ENCODE measurements at places on chromosomes 1 and 21.

GRCh38 chr1:224106568-224107281 is 7.2 kb upstream of the FBXO28 start:
- peak; percentile 0 for DNase-seq

- DNase-seq, result no peak
Measured at GRCh38 chr1:194548071-194548470, 1361.7 kb upstream of the B3GALT2 start.

DNA sequence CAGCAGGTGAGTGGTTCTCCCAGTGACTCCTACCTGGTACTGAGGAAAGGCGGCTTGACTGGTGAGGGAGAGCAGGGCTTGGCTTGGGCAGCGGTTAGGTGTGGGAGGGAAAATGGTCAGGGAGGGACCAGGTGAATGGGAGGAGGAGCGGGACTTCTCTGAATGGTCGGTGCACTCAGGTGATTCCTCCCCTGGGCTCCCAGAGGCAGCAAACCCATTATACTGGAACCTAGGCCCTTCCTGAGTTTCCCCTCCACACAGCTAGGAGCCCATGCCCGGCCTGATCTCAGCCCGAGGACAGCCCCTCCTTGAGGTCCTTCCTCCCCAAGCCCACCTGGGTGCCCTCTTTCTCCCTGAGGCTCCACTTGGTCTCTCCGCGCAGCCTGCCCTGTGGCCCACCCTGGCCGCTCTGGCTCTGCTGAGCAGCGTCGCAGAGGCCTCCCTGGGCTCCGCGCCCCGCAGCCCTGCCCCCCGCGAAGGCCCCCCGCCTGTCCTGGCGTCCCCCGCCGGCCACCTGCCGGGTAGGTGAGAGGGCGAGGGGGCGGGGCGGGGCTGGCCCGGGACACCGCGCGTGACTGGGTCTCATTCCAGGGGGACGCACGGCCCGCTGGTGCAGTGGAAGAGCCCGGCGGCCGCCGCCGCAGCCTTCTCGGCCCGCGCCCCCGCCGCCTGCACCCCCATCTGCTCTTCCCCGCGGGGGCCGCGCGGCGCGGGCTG is 2.3 kb downstream of the ARTN start:
- DNase-seq, result no peak

DNA sequence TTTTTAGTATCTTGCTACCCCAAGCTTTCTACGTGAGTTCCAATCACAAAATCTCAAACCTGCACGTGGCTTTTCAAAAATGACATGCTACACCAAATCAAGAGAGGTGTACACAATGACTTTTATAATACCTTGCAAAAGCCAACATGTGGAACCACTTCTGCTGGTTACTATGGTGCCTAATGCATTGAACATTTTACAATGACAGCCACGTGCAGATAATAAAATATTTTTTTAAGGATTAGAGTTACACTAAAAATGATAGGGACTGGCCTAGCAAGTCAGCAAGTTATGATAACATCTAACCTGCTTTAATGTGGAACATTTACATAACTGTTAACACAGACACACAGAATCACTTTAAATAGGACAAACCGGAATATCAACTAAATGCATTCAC is 30.2 kb downstream of the EYA3 start:
- DNase-seq, result no peak

DNA sequence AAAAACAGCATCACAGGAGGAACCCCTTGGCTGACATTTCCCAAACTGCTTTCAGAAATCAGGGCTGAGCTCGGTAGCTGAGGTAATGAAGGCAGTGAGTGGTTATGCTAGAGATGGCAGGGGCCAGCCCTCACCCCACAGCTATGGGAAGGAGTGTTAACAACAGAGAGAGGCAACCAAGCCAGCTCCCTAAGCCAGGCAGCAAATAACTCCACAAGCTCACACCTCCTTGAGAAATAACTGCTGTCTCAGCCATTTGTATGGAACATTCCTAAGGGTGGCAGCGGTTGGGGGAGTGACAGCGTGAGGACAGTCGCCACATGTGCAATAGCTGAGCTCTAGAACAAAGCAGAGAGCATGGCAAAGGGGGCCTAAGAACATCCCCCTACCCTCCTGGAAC is 42.6 kb downstream of the LMX1A start:
- no peak for DNase-seq

DNA sequence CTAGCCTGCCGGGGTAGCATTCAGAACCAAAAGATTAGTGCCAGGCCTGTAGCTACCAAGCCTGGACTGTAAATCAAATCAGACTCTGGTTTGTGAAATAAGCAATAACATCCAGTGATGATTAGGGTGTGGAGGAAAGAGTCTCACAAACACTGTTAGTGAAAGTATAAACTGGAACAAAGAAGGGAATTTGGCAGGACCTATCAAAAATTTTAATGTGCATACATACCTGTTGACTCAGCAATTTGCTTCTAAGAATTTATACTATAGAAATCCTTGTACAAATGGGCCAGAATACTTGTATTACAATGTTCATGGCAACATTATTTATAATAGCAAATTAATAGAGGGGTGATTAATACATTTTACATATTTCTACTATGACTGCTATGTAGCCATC is 109.8 kb upstream of the WARS2 start:
- DNase-seq, result no peak

DNA sequence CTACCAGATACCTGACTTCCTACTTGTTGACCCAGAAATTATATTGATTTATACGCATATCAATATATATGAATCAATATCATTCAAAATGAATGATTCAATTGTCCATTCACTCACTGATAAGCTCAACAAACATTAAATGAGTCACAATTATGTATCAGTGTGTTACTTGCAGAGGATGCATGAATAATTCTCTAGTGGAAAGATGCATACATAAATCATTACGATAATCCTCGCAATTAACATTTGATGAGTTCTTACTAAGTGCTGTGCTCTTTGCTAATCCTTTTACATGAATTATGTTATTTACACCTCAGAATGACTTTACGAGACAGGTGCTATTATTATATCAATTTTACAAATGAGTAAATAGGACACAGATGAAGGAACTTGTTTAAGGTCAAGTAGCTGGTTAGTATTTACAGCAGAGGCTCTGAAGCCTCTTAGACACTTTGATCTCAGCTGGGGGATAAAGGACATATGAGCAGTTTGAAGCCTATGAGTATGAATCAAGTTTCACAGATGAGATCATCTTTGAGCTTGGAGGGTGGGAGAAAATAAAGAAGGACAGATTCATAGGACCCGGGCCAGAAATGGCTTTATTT is 112.8 kb upstream of the ADAMTS5 start:
- DNase-seq, result no peak

DNA sequence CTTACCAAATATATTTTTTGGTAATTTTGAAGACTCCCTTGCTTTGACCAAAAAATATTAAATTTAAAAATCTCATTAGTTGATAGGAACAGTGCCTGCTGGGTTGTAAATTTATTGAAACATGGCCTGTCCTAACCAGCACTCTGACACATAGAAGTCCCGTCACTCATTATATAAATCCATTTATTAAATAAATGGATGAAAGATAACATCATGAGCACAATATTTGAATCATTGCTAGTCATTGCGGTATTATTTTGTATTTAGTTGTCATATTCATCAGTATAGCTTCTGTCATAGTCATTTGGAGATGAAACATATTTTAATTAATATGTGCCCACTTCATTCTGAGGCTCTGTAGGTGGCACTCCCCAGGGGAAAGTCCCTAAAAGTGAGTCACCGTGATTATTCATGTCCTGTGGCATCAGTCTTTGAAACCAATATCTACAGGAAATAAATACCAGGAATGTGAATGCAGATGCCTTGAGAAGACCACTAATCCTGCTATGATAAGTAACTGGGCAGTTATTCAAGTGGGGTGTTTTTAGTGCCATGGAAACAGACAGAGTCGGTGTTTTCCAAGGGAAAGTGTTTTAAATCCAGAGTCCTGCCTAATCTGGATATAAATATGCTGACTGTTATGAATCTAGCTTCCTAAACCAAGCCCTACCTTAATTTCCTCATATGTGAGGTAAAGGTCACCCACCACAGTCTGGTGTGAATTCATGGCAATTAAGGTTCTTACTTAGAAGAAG is 302.0 kb downstream of the DUSP10 start:
- no peak for DNase-seq

DNA sequence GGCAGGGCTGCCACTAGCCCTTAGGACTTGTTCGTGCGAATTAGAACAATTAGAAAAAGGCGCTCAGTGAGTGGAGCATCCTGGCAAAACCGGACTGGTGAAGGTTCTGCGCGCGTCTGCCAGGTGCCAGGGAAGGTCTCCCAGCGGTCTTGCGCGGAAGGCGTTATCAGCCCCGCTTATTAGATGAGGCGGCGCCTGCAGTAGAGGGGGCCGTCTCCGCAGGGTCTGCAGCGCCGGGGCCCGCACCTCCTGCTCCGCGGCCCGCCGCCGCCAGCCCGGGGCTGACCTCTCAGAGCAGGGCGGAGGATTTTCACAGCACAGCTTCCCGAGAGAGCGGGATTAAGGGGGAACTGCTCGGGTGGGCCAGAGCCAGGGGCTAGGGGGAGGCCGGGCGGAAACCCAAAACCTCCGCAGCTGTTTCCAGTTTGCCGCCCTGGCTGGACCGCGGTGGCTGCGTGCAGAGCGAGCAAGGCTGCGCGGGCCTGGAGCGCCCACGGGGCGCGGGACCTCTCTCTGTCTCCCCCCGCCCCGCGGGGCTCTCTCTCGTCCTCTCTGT is 155.2 kb downstream of the FOXD2 start:
- DNase-seq, result no peak

GRCh38 chr1:150575072-150575489 is 4.3 kb downstream of the MCL1 start:
- no peak for DNase-seq

GRCh38 chr1:194300776-194301175 is 1114.4 kb upstream of the B3GALT2 start:
- DNase-seq, result no peak

DNA sequence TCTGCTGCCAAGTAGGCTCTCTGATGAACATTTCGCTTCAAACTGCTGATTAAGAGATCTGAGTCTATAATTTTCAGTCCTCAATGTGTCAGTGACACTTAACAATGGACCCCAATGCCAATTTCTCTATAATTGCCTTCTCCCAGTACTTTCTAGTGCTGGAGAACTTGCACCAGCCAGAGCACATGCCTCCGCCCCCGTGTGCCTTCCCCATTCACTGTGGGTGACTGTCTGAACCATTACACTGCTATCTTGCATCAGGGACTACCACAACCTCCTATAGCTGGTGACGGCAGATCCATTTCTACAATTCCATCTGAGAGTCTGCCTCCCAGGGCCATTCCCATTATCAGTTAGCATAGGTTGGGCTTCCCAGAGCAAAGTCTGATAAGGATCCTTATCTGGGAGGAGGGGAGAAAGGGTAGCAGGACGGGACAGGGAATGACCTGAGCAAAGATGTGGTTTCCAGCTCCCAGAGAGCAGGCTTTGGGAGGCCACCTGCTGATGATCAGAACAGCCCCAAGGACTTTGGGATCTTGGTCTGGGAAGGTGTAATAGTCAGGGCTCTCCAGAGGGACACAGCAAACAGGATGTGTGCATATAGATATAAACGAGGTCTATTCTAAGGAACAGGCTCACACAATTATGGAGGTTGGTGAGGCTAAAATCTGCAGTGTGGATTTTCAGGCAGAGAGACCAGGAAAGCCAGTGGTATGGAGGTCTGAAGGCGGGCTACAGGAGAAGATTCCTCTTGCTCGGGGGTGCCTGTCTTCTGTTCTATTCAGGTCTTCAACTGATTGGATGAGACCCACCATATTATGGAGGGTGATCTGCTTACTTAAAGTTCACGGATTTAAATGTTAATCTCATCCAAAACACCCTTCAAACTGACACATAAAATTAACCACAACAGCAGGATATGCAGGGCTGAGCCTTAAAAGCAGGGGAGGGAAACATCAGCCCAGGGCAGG is 238.2 kb downstream of the PTPRU start:
- DNase-seq, result no peak

DNA sequence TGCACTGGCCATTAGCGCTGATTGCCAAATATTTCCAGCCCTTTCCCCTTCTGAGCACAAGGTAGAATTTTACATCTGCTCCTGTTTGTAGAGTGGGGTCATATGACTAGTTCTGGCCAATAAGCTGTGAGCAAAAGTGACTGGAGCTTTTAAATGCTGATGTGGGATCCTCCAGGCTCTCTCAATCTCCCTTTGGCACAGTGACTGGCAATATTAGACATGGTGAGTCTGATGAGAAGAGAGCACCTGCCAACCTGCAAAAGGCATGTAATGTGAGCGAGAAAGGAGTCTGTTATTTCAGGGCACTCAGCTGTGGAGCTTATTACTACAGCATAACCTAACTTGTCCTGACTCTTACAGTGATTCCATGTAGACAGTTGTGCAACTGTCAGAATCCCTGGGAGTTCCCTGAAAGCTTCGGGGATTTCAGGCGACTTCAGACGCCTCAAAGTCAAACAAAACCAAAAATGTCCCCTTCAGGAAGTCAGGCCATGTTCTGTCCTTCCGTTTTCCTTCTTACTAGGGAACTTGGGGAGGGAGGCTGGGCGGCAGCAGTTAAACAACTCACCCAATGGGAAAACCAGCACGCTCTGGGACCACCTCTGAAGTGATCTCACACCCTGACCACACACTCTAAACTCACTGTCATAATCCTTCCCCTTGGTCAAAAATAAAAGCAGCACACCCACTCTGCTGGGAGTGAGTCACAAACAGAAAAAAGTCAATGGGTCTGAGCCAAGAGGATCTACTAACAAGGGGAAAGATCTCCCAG is 3.6 kb upstream of the RASSF5 start:
- DNase-seq, result no peak

GRCh38 chr1:17328855-17329254 is 20.9 kb downstream of the PADI4 start:
- no peak for DNase-seq

DNA sequence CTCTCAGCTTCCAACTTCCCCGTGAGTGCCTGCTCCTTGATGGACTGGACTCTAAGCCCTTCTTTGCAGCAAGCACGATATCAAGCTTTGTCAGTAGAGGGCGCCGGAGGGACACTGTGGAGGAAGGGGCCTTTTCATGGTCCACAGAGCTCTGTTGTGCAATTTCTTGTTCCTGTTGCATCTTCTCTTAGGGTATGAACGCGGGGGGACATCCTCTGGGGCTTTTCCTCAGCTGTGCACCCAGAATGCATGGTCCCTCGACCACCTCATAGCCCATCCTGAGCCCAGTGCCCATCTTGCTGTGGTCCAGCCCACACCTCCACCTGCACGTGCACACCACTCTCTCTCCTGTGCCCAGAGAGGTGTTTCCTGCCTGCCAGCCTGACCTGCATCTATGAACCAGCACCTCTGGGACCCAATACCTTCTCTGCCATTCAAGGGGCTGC is 556.8 kb downstream of the PTPRU start:
- DNase-seq, result peak; percentile 46

DNA sequence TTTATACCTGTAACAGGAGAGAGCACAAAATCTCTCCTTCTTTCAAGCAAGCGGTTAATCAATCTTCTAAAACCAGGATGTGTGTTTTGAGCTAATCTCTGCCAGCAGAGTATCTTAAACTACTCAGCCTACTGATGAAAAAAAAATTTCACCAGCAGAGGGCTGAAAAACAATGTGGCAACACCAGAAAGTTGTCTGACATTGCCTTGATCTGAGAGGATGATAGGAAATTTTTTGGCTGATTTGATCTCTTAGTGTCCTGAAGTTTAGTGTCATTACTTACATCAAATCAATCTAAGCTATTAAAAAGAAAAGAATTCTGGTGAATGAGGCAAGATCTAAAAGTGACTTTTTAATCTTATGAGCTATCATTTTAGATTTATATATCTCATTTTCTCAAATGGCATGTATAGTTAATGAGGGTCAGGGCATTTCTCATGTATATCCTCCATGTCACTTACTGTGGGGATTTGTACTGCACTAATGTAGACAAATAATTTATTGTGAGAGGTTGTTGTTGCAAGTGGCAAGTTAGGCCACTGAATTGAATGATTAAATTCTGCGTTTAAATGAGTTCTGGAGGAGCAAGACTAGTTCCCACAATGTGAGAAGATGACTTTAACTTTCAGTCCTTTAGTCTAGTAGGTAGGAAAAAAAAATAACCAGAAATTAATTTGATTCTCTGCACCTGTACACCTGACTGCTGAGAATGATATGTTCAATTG is 10.9 kb downstream of the ADAMTS1 start:
- no peak for DNase-seq

Measured in stimulated activated CD4-positive, alpha-beta T cell treated with anti-CD3 and anti-CD28 coated beads, Interleukin-12 subunit alpha, Interleukin-12 subunit beta, amount 100 ng/mL, for 4 hours (primary cell).